ENCODE measurements at places on chromosomes 11 and 22.

GRCh38 chr11:117010808-117011540, 87.3 kb downstream of the SIK3 start:
- H3K36me3 ChIP-seq, result no peaks in the 10 kb centered on the region
- no peaks in the 10 kb centered on the region for H3K27me3 ChIP-seq
- H3K4me1 ChIP-seq, result peaks cover 22% of the 10 kb centered on the region
- peak; percentile 96 for DNase-seq
- peak overlapping the region; percentile 77 for H3K27ac ChIP-seq

GRCh38 chr11:40819230-40819629, 640.2 kb downstream of the LRRC4C start:
- H3K27me3 ChIP-seq, result no peaks in the 10 kb centered on the region
- no peak overlapping the region for H3K27ac ChIP-seq
- no peaks in the 10 kb centered on the region for H3K36me3 ChIP-seq
- H3K4me3 ChIP-seq, result no peak overlapping the region
- DNase-seq, result no peak
- H3K4me1 ChIP-seq, result no peaks in the 10 kb centered on the region

DNA sequence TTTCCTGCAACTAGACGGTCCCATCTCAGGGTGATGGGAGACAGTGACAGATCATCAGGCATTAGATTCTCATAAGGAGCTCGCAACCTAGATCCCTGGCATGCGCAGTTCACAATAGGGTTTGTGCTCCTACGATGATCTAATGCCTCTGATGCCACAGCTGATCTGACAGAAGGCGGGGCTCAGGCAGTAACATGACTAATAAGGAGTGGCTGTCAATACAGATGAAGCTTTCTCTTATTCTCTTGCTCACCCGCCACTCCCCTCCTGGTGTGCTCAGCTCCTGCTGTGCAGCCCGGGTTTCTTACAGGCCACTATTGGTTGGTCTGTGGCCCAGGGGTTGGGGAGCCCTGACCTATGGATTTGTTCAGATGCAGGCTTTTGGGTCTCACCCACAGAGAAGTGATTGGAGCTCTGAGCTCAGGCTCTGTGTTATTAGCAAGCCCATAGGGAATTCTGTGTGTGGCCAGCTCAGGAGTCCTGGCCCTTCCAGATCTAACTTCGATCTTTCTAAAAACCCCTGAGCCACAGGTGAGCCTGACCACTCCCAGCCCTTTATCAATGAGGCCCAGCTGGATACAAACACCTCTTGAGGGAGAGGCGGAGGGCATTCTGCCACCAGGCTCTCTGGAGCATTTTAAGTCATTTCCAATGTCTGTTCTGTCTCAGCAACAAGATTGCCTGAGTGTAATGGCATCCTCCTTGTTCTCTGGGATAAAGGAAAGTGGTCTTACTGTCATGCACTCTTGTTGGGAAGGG, 351.8 kb downstream of the BUD13 start:
- no peak overlapping the region for H3K4me3 ChIP-seq
- peak; percentile 39 for DNase-seq
- no peak overlapping the region for H3K27ac ChIP-seq
- no peaks in the 10 kb centered on the region for H3K4me1 ChIP-seq
- no peaks in the 10 kb centered on the region for H3K36me3 ChIP-seq

DNA sequence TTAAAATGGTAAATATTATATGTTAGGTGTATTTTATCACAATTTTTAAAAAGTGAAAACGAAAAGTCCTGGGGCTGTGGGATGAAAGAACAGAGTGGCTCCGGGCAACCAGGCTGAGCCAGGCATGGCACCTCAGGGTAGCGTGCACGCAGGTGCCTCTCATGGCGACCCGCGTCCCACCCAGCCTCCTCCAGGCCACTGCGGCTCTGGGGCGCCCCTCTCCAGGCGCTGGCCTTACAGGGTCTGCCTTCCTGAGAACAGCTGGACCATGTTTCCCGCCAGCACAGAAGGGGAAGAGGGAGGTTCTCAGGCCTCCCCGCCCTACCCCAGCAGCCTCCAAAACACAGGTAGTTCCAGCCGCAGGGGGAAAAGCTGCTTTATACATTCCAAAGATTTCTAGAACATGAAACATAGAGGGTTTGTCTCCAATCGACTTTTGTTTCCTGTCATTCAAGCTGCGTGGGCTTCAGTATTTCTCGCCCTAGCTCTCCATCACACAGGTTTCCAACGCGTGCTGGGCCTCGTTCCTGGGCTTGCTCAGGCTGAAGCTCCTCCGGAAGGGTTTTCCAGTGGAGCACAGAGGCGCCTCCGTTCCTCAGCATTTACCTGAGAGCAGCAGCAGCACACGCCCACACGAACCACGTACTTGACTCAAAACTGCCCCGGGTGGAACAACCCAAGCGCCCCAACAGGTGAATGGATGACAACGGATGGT, 10.5 kb downstream of the EHD1 start:
- peaks cover 63% of the 10 kb centered on the region for H3K4me1 ChIP-seq
- H3K27me3 ChIP-seq, result no peaks in the 10 kb centered on the region

DNA sequence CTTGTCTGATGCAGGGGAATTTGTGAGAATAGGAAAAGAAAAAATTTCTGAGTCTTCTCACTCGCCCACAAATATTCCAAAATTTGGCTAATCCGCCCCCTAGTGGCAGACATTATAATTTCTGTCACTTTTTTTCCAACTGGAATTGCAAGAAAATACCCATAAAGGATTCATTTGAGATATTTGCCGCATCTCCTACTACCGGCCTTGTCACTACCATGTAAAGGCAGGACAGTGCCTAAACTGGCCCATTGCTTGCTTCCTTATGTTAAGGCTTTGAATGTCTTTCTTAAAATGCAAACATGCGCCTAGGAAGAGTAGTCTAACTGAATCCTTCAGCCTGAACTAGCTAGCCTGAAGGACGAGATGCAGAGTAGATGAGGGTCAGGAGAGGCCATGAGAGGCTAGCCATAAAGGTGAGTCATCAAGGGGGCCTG, 9.3 kb upstream of the CEP295 start:
- no peak overlapping the region for H3K27ac ChIP-seq
- no peaks in the 10 kb centered on the region for H3K36me3 ChIP-seq
- no peaks in the 10 kb centered on the region for H3K4me1 ChIP-seq
- no peak overlapping the region for H3K4me3 ChIP-seq
